NCI-H2107 (cell line): ENCODE measurements at places on chromosomes 3 and 15.

GRCh38 chr3:120332646-120333045 lies 16.5 kb downstream of the LRRC58 start:
- DNase-seq = no peak

- no peak for DNase-seq
These were observed 179.1 kb downstream of the WDR72 start for GRCh38 chr15:53580366-53580765.

- no peak for DNase-seq
These were observed 35.8 kb downstream of the ATP2B2 start for GRCh38 chr3:10469441-10470119.

GRCh38 chr15:88974392-88974791 lies 61.2 kb upstream of the MFGE8 start:
- no peak for DNase-seq

DNA sequence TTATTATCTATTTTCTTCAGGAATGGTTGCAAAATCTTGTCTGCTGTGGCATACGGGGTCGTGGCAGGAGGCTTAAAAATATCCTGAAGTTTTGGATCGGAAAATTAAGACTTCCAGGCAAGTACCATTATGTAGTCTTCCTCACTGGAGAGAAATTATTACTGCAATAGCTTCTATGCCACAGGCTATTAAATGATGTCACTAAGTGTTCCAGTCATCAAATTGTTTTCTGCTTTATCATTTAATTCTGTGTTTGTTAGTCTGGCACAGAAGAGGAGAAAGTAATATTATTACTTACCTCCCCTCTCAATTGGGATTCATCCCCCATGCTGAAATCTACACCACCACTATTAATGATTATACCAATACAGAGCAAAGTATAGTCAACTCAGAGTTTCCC lies 378.2 kb upstream of the ALCAM start:
- DNase-seq = no peak

- DNase-seq = no peak
These were observed 55.4 kb downstream of the CCNL1 start for GRCh38 chr3:157104521-157104920.

GRCh38 chr3:38579141-38579540 lies 70.3 kb downstream of the SCN5A start:
- DNase-seq = peak; percentile 21
